ENCODE measurements at places on chromosomes 3 and 15.

DNA sequence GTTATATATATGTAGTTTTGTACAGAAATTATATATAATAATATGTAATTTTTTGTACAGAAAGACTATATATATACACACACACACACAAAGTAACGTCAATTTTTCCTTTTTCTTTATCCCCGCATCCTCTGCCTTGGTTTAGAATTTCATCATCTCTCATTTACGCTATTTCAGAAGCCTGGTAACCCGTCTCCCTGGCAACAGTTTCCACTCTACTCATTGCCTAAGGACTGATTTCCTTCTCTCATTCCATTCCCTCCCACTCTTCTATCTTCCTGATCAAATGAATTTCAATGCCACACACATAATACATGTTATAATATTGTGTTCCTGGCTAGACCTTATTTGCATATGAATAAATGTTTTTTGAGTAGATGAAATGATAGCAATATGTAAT lies 47.8 kb upstream of the NDN start:
- DNase-seq = no peak

- DNase-seq = peak; percentile 60
Measured at GRCh38 chr3:101722394-101723173, 1.8 kb upstream of the CEP97 start.

DNA sequence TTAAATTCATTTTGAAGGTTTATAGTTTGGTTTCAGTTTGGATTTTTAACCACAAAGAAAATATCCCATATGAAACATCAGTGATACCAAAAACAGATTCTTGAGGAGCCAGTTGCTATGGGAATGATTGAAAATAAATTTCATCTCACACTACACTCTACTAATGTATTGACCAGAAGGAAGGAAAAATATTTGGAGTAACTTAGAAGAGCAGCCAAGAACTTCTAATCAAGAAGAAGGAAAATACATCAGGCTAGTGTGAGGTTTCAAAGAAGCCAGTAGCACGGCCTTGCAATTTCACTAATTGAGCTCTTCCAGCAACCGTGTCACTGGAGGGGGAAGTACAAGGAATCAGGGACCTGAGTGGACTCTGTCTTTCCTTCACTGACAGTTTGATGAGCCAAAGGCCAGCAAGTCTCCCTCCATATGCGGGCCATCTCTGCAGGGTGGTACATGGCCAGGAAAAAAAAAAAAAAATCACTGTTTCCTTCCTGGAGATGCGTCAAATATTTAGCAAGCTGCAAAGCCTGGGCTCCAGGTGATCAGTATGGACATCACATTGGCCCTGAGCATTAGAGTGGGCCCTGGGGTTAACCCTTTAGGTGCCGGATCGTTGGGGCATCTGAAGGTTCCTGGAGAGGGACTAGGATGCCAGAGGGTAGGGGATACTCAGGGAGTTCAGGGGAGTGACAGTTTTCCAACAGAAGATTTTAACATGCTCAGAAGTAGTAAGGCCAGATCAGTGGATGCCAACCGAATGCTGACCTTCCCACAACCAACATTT lies 37.1 kb downstream of the SLC12A8 start:
- DNase-seq = no peak

- peak; percentile 50 for DNase-seq
Measured at GRCh38 chr15:68820295-68821189, at the start of gene ANP32A. Gene ANP32A, minus strand, starts transcription at chr15:68820895. Its CDS starts 144 bp downstream, at chr15:68820751.

DNA sequence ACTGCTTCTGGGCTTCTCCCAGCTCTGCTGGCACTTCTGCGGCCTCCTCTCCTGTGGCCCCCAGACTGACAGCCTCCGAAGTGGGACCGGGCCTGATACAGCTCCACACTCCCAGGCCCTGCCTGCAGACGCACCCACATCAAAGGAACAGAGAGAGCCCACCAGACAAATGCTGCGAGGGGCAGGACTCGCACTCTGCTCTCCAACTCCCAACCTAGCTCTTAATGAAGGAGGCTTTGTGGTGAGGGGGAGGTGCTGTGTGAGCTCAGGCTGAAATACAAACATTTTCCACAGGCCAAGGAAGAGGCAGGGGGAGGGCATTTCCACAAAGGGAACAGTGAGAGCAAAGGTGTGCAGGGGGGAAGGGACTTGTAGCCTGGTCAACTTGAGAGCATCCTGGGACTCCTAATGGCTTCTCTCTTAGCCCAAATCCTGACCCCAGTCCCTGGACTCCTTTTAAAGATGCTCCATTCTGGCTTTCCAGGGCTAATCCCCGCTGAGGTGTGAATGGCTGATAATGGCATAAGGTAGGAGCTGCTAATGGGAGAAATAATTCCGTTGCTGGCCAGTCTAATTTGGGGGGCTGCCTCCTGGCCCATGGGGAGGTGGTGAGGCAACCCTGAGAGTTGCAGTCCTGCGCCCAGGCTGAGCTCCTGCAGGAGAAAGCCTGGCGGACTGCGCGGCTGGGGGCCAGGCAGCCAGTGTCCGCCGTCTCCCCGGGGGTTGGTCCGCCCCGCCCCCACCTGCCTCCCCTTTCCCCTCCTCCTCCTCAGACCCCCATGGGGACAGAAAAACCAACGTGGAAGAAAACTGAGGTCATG lies 9.6 kb downstream of the LINGO1 start:
- no peak for DNase-seq

- DNase-seq = no peak
Measured at GRCh38 chr15:89043031-89044002, 44.9 kb upstream of the ABHD2 start.

DNA sequence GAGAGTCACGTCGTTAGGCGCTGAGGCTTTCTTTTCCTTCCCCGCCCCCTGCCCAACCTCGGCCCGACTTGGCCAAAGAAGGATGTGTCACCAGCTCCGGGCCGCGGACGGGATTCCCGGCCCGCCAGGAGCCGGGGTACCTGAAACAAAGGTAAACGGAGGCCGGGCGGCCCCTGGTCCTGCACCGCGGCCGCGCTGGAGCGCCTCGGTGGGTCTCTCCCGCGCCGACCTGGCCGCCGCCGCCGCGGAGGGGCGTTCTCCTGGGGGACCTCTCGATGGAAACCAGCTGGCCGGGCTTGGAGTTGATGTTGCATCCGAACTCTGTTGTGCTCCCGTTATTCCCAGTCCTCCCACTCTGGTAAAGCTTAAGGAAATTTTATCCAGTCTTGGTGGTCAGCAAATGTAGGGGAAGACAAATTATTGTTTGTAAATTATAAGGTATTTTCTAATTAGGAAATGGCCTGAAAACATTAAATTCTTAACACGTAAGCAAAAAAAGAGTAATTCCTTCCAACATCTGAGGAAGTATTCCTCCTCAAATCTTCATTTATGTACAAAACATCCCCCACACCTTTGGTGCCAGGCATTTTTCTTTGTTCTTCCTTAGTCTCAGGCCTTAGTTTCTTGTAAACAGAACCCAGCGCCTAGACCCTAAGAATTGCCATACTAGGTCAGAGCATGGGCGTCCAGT lies 888 bp downstream of the PPP2R3A start:
- no peak for DNase-seq

GRCh38 chr3:129304962-129305222 lies 26.2 kb downstream of the HMCES start:
- DNase-seq = no peak

GRCh38 chr15:61301701-61302100 lies 72.6 kb upstream of the RORA start:
- no peak for DNase-seq

- DNase-seq = no peak
Measured at GRCh38 chr15:61892140-61892539, 168.1 kb downstream of the VPS13C start.

DNA sequence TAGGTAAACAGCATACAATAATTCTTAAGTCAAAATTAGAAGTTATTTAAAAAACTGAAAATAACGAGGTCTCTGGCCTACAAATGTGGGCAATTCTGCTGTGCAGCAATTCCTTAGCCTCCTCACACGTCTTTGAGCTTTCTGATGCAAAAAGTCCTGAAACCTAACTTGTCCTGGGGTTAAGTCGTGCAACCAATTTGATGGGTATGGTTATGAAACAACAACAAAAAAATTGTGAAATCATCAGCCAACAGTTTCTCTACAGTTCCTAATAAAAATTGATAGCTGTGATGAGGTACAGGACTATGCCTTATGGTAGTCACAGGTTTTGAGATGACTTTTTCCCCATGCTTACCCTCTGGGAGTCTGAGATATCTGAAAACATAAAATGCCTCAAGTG lies 6.5 kb upstream of the GLB1 start:
- DNase-seq = no peak

DNA sequence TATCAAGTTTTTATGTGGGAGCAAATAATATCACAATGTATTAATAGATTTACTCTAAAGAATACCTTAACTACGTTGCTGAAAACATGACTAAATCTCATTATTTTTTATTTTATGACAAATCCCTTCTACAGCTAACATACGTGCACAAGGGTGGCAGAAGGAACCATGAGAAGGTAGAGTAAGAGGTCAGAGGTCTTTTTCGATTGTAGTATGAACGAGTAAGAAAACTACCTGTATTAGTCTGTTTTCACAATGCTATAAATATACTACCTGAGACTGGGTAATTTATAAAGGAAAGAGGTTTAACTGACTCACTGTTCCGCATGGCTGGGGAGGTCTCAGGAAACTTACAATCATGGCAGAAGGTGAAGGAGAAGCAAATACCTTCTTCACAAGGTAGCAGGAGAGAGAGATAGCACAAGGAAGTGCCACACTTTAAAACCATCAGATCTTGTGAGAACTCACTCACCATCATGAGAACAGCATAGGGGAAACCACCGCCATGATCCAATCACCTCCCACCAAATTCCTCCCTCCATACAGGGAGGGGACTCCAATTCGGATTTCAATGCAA lies 95.3 kb downstream of the SUCLG2 start:
- no peak for DNase-seq

DNA sequence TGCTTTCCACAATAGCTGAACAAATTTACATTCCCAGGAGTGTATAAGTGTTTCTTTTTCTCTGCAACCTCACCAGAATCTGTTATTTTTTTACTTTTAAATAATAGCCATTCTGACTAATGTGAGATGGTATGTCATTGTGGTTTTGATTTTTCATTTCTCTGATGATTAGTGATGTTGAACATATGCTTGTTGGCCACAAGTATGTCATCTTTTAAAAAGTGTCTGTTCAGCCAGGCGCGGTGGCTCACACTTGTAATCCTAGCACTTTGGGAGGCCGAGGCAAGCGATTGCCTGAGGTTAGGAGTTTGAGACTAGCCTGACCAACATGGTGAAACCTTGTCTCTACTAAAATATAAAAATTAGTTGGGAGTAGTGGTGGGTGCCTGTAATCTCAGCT lies 619.3 kb downstream of the SI start:
- no peak for DNase-seq

DNA sequence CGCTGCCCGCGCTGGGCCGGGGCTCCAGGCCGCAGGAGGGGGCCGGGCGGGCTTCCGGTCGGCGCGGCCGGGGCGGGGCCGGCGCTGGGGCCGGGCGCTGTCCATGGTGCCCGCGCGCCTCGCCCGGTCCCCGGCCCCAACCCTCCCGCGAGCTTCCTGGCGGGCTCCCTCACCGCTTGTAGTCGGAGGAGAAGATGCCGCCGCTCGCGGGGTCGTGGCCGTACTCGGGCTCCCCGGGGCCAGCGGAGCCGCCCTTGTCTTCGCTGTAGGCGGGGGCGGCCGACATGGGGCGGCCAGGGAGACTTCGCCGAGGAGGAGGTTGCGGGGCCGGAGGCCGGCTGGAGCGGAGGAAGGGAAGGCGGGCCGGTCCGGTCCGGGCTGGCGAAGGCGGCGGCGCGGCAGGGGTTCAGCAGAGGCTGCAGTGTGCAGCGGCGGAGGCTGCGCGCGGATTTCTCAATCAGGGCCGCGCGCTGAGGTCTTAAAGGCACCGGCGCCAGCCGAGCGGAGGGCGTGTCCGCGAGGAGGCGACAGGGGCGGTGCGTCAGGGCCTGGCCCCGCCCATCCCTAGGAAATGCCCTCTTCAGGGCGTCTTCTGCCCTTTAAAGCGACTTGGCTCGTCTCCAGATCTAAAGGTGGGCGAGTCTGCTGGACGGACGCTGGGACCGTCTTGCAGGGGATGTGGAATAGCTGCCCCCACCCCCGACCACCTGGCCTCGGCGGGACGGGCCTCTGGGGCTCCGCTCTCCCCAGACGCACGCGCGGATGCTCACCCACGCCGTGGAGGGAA lies at the start of gene AP3B2:
Gene AP3B2 (minus strand): TSS at position 455 of the 787 bp plus-strand sequence. CDS start 169 bp downstream, at position 286.
- peak; percentile 19 for DNase-seq

DNA sequence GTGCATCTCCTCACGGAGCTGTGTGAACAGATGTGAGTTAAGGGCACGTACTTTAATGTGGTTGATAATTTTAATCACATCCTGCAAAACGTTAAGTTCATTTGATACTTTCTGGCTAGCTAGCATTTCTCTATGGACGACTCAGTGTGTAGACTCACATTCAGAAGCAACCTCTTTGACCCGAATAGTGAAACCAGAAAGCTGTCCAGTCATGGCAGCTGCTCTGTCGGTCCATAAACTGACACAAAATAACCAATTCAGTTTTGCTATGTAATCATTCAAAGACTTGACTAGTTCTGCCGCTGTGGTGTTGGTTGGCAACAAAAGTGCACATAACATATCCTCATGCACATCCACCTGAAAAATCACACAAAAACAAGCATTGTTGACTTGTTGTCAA lies 3.7 kb upstream of the GFM1 start:
- DNase-seq = no peak

DNA sequence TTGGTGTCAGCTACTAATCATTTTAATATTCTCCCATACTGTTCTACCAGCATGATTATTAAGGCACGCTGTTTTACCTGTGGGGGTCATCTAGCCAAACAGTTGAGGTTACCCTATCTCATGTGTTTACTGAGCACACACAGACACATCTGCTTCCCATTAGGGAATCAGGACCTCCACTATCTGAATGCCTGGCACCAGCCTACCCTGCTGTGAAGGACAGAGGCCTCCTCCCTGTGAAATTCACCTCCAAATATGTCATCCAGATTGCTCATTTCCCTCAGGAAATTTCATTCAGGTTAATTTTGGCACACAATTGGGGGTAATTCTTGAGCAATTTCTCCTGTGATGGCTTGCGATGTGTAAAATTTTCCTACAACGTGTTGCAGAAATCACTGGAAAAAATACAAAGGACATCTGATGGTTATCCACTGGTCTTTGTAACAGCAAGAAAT lies 155.6 kb upstream of the NR2E3 start:
- DNase-seq = no peak

DNA sequence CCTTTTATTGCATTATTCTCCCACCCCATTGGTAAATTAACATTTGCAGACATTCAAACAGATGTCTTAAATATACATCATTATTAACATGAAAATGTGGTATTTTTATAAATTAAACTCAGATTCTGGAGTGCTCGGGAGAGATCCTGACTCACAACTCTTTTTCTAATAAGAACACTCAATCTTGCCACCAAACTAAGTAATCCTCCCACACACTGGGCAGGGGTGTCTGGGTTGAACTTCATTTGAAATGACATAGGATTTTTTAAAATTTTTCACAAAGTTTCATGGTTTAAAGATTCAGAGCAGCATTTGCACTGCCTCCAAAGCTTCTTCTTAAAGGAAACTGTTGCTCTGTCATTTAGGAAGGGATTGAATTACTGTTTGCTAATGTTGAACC lies 754.3 kb downstream of the MECOM start:
- DNase-seq = no peak

DNA sequence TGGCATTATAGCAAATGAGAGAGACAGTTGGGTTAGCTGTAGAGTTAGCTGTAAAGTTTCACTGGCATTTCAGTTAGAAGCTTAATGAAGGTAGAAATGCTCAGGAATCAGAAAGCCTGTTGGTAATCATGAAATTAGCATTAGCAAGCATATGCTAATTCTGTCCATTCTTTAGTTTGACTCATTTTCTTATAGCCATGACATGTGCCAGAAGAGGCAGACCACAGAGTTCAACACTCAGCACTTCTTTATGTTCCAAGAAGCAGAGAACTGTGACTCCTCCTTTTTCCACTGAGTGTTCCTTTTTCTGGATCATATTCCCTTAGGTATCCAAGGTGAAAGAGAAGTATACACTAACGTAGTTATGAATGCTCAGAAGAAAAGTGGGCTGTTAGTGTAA lies 276.2 kb upstream of the SGO1 start:
- no peak for DNase-seq
